Activated CD4-positive, alpha-beta T cell treated with anti-CD3 and anti-CD28 coated beads for 36 hours (primary cell): ENCODE measurements at places on chromosomes 3 and 15. TPM values are rescaled to one million over a fixed set of nuclear protein-coding genes. Genes with fewer than 3 reads are reported as not detected.

Gene SLCO2A1
- total RNA-seq = not detected

Gene CEMIP
- 0.04 TPM for total RNA-seq

Gene CYP1A1
- total RNA-seq = 2.2 TPM

Gene KLHL40
- not detected for total RNA-seq

Gene SLC12A1
- total RNA-seq = not detected

Gene PRKCI
- total RNA-seq = 32.3 TPM

Gene CHL1
- not detected for total RNA-seq

Gene TRH
- total RNA-seq = not detected

Gene EID1
- 73.6 TPM for total RNA-seq

Gene ZKSCAN7
- total RNA-seq = 2.0 TPM

Gene SLC51A
- total RNA-seq = not detected

Gene IGSF10
- total RNA-seq = not detected

Gene TUSC7
- not detected for total RNA-seq

Gene GRK7
- total RNA-seq = not detected

Gene TEX9
- total RNA-seq = 1.5 TPM

Gene TARS3
- 9.3 TPM for total RNA-seq

Gene ZNF774
- 1.5 TPM for total RNA-seq

Gene LEKR1
- total RNA-seq = 0.37 TPM

Gene PAQR5
- total RNA-seq = not detected
